D721Med (cell line): ENCODE measurements at places on chromosomes 5 and 9.

DNA sequence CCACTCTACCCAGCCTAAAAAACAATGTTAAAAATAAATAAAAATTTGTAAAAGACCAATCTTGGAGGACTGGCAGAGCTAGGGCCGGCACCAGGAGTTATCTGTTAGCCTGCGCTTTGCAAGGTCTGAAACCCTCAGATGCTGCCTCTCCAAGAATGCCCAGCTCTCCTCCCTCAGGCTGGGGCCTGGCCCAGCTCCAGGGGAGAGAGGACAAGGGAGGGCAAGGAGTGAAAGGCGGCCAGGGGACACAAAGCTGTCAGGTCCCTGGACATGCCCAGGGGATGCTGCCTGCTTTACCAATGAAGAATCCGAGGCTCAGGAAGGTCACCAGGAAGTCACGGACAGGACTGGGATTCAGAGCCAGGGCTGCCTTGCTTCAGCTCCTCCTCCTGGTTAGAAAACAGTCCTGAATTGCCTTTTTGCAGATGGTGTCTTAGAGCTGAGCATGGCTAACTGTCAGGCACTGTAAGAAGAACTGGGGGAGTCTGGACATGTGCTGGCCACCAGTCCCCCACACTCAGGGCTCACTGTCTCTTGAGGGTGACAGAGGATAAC, 5.5 kb upstream of the N4BP3 start:
- no peak for DNase-seq

DNA sequence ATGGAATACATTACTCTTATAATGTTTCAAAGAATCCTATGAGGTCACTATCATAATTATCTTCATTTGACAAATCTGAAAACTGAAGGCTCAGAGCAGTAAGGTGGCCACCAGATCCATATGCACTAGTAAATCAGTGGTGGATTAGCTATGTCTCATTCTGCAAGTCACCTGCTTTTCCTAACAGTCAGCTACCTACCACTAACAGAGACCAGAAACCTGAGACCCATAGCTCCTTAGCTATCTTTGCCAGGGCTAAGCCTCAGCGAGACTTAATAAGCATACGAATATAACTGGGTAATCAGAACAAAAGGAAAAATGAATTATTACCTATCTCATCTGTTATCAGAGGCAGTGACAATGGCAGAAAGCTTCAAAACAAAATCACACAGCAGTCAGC, 118.7 kb downstream of the AUH start:
- DNase-seq, result no peak

DNA sequence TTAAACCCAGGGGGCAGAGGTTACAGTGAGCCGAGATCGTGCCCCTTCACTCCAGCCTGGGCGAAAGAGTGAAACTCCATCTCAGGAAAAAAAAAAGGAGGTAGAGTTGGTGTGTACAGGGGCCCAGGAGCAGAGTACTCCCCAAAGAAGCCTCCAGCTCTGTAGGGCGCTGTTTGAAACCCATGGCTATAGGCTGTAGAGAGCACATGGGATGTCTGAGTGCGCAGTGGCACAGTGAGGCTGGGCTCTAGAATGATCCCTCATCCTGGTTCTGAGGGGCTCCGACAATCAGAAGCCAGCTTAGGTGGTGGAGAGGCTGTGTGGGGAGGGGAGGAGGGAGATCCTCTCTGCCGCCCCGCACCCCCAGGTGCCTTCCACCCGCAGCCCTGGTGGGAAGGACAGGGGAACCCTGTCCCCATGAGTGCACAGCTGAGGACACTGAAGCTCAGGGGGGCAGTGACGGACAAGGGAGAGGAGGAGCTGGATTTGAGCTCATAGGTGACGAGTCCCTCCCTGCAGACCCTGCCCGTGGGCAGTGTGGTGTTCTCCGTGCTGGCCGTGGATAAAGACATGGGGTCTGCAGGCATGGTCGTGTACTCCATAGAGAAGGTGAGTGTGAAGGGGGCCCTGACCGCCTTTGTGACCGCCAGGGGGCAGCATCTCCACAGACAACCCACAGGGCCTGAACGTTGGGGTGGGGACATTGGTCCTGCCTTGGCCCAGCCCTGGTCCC, 24.6 kb downstream of the CDHR2 start:
- peak; percentile 84 for DNase-seq

GRCh38 chr5:143207058-143207457, 196.4 kb downstream of the NR3C1 start:
- no peak for DNase-seq

DNA sequence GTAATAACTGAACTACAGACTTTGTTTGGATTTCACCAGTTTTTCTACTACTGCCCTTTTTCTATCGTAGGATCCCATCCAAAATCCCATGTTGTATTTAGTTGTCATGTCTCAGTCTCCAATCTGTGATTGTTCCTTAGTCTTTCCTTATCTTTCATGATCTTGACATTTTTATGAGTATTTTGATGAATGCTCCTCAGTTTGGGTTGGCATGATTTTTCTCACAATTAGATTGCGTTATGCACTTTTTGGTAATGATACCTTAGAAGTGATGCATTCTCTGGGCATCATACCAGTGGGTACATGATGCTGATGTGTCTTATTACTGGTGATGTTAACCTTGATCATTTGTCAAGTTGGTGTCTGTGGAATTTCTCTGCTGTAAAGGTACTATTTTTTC, 5.7 kb downstream of the SLC22A4 start:
- no peak for DNase-seq

DNA sequence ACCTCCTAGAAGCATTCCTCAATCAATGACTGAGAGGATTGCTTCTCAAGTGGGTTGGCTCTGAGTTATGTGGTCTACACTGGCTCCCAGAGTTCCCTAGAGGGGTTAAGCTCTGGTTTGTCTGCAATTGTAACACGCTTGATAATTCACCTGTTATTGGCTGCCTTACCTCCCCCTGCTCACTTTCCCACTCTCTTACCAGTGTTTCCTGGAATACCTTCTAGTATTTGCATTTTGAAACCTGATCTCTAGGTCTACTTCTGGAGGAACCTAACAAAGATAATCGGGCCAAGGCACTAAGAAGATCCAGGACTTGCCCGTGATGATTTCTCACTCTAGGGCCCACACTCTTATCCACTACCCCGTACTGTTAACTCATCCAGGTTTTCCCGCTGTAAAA, 110.1 kb upstream of the MAP3K1 start:
- DNase-seq, result no peak

DNA sequence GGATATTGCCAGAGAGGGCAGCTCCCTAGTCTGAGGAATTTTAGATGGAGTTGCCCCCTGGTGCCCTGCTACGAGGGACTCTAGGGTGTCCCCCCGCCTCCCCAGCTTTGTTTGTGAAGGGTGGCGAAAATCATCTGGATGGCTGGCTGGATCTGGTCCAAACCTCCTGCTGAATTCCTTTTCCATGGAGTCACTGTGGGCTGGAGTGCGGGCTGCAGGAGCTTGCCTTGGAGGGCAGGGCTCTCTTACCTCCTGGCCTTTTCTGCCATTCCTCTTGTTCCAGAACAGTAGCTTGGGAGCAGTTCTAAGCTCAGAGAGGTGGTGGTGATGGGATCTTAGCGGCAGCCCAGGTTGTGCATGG, 2.1 kb downstream of the SYNPO start:
- no peak for DNase-seq

- DNase-seq, result no peak
These were observed 2.6 kb upstream of the PLAA start for GRCh38 chr9:26949637-26950069.

GRCh38 chr9:127707766-127708165, 978 bp downstream of the CFAP157 start:
- DNase-seq, result no peak

GRCh38 chr5:56649569-56649968, 165.8 kb upstream of the MAP3K1 start:
- DNase-seq, result no peak

DNA sequence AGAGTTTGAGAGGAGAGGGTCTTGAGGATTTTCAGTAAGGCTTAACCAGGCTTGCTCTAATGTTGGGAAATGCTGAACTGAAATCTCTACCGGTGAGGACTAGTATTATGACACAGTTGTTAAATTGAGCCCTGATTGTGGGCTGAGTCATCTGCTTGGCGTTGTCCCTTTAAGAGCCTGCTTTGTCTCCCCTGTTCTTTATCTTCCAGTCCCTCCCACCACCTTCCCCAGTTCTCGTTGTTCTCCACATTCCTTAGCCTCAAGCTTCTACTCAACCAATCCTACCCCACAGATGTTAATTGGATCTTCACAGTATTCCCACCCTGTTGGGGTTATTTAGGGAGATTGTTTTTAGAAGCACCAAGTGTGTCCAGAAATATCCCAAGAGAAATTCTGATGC, 57.6 kb downstream of the ANKRD55 start:
- no peak for DNase-seq

- no peak for DNase-seq
These were observed 189.6 kb downstream of the TRIO start for GRCh38 chr5:14332746-14333145.

- no peak for DNase-seq
These were observed 26.6 kb downstream of the PALM2AKAP2 start for GRCh38 chr9:109806506-109807115.

- no peak for DNase-seq
These were observed 72.1 kb upstream of the ANKRD55 start for GRCh38 chr5:56305001-56305950.

DNA sequence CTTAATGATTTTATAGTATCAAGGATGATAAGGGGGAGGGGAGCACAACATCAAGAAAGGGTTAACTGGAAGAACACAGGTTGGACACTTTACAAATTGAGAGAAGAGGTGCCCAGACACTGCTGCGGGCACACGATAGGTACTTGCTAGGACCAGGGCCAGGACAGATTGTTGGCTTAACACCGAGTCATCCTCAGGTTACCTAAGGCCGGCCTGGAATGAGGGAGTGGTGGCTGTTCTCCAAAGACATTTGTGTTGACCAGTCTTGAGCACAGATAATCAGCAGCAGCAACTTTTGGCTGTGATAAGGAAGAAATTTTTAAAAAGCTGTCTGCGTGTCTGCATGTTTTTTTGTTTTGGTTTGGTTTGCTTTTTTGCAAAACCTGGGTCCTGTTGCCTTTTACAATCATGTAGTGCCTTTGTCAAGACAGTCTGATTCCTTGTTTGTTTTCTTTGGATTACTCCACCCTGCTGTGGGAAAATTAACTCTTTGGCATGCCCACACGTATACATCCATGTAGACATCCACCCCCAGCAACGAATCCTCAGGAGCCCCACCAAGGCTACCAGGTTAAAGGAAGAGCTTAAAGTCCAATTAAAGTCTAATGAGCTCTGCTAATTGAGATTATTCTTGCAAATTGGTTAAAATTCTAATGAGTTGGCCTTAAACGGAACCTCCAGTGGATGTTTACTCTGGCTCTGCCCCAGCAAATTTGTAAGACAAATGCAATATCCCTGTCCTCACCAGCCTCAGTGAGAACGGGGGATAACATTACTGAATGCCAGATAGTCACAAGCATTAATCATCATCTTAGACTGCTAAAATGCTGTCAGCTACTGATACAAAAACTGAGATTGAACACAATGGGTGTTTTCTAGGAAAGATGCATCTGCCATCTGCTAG, 382.3 kb downstream of the ACTL7B start:
- DNase-seq, result no peak

GRCh38 chr5:95390812-95391492, at the start of gene FAM81B:
Gene FAM81B, plus strand, starts transcription at chr5:95391366. Its CDS starts 24 bp downstream, at chr5:95391390.
- no peak for DNase-seq

- DNase-seq, result no peak
These were observed 4.9 kb upstream of the NR5A1 start for GRCh38 chr9:124511891-124512805.

GRCh38 chr9:107138261-107138992, 144.7 kb upstream of the RAD23B start:
- DNase-seq, result no peak

DNA sequence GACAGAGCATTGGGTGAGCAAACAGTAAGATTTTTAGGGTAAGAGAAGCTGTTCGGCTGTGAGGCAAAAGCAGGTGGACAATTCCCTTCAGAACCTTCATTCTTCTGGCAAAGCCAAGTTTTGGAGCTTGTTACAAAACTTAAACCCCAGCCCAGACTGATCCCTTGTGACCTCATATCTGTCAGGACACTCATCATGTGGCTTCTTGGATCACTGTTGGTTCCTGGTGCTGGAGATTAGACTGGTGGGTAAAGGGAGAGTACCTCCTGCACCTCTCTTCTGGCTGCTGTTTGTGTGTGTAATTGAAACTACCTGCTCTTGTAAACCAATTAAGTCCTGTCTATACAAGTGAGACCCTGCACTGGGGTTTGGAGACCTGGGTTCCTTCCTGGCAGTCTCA, 21.0 kb downstream of the LARP1 start:
- no peak for DNase-seq

GRCh38 chr9:82600536-82601292, 462.2 kb downstream of the RASEF start:
- no peak for DNase-seq

DNA sequence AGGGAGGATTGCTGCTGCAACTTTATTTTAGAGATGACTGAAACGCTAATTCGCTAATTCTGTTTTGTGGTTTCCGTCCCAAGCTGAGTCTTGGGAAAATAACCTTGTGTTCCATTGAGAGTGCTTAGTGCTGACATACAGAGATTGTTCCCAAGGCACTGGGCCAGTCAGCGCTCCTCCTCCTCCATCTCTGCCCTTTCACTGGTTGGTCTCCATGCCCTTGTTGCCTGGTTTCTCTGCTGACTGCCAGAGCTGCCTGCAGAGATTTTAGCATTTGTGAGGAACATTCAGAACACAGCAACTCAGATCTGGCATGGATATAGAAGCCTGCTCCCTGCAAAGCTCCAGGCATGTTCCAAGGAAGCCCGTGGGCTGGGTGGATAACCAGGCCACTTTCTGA, 126.0 kb upstream of the IRX2 start:
- no peak for DNase-seq

DNA sequence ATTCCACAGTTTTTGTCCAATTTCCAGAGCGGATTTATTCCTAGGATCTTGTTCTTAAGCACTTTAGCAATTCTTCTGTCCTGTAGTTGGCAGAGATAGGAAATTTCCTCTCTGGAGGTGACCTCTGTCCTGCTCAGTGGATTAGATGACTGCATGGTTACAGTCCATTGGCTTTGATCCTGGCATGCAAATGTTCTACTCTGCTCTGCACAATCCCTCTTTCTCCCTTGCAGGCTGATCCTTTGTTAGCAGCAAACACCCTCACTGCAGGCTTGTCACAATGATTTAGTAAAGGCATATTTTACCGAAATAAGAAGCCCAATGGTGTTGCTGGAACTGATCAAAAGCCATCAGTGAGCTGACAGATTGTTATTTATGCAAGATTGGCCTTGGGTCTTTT, 243.8 kb downstream of the COX7C start:
- no peak for DNase-seq

DNA sequence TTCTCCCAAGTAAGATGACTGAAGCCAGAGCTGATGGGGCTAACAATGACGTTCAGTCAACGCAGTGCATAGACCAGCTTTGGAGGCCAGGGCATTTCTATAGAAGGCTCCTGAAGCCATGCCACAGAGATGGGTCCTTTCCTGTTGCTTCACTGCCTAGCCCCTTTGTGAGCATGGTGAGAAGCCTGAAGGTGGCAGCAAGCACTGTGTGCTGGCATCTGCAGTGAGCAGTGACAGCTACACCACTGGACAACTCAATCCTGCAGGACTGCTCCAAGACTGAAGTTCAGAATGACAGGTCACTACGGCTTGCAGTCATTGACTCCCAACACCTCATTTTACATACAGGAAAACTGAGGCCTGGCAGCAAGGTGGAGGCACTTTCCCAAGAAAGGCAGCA, 229.0 kb downstream of the TSSK1B start:
- DNase-seq, result no peak

GRCh38 chr5:110784901-110785300, 46.1 kb downstream of the SLC25A46 start:
- no peak for DNase-seq
